Mesenteric fat pad (tissue), 1 donor: ENCODE measurements at places on chromosomes 6 and 20. TPM values are rescaled to one million over a fixed set of nuclear protein-coding genes. Genes with fewer than 3 reads are reported as not detected.

DNA sequence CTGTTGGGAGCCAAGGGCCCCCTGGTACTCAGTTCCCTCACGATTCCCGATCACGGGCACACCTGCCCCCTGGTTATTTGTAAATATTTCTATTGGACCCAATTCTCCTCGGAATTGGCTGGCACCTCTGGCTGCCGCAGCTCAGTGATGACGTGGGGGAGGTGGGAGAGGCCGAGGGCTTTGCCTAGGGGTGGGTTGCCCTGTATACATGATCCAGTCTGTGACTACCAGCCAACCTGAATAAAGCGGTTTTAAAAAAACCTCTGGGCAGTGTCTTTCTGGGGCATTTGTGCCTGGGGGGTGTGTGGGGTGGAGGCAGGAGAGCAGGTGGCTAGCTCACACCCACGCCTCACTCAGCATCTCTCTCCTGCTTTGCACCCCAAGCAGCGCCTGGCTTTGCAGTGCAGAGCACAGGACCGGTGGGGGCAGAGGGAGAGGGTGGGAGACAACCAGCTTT is 42.2 kb downstream of the VSTM2L start:
- DNase-seq: peak; percentile 30

DNA sequence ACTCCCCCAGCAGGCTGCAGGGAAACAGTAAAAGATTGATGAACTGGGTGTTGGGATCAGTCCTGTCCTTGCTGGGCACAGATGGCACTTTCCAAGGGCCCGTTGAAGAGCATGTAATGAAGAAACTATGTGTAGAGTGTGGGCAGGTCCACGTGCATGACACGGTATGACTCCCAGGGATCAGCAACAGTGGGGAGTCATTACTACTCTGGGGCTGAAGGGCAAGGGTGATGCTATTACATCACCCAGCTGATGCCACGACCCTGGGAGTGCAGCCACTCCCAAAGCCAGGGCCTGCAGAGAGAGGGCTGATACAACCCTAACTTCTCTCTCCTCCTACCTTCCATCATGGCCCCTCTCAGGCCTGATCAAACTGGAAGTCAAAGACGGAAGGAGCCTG is 20.1 kb downstream of the KCNK17 start:
- no peak for DNase-seq

DNA sequence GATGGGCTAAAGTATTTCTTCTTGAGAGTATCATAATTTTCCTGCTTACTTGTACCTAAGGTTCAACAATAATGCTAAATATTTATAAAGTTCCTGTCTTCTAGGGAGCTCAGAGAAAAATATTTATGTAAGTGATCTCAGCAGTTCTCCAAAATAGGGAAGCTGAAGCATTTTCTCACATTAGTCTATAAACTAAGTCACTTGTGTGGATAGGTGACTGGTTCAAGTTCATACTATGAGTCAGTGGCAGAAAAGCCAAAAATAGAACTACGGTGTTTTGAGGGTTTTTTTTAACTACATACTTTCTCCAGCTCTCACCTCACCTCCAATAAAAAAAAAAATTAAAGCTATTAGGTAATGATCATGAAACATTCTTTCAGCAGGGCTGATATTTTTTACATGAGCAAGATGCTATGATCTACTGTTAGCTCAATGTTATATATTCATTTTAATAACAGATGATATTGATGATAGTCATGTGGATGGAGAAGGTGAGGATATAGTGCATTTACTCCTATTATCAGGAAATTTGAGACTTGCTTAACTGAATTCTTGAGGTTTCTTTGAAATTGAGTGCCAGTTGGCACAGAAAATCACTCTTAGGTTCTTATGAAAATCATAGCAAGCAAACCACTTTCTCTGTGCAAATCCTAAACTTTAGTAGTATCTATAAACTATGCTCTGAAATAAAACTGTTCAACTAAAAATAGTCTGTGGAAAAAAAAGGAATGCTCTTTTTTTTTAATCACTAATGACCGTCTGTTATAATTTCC is 4.1 kb upstream of the MOXD1 start:
- no peak for DNase-seq

EYS gene
- 0.48 TPM for total RNA-seq

RFX6 gene
- not detected for total RNA-seq
